ENCODE measurements at places on chromosomes 1 and 21.

DNA sequence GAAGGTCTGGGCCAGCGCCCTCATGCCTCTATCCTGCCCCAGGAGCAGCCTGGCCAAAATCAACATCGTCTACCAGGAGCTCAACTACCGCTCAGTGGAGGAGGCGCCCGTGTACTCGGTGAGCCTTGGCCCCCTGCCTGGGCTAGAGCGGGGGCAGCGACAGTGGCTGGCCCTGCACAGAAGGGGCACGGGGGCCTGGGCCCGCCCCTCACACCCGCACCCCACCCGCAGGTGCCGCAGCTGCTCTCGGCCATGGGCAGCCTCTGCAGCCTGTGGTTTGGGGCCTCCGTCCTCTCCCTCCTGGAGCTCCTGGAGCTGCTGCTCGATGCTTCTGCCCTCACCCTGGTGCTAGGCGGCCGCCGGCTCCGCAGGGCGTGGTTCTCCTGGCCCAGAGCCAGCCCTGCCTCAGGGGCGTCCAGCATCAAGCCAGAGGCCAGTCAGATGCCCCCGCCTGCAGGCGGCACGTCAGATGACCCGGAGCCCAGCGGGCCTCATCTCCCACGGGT is 10.8 kb downstream of the SCNN1D start:
- no peak for DNase-seq

DNA sequence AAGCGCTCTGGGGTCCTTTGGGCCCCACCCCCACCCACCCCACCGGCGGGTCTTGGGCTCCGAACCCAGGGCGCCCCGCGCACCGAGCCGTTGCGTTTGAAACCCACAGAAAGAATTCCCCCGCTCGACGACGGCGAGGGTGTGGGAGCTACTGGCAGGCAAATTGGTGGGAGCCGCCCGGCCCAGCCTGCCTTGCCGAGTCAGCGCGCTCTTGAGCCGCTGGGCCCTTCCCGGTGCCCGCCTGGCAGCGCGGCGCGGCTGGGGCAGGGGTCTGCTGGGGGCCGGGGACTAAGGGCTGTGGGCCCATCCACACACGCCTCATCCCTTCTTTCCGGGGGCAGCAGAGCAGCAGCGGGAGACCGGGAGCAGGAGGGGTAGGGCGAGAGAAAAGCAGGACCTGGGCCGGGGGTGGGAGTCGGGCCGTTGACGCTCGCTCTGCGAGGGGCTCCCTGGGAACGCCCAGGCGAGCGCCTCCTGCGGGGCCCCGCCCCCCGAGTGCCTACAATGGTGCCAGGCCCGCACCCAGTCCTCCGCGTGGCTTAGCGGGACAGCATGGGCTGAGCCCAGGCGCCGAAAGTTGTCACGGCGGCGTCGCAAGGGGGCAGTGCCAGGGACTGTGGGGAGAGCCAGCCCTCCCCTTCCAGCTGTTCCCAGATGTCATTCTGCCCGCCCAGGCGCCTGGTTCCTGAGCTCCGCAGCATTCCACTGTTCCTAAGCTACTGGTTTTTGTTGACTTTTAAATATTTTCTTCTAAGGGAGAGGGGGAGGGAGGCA is at the start of gene C1orf94:
Gene C1orf94 (plus strand): TSS at position 78 of the 774 bp plus-strand sequence. CDS start 883 bp downstream, outside the sequence.
- DNase-seq, result no peak

DNA sequence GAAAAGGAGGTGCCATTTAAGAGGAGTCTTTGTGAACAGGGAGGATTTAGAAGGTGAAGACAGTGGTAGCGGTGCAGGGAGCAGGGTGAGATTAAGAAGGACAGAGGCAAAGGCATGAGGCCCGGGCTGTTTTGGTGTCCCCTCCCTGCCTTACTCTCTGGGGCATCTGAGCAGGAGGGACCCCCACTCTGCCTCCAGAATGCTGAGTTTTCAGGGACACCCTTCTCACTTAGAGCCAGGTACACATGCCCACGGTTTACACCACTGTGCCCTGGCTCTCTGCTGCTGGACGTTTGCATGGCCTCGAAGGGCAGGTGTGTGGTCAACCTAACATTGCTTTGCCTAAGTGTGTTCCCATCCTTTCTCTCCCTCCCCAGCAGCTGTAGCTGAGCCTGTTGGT is 20.5 kb upstream of the PARP1 start:
- DNase-seq, result no peak

DNA sequence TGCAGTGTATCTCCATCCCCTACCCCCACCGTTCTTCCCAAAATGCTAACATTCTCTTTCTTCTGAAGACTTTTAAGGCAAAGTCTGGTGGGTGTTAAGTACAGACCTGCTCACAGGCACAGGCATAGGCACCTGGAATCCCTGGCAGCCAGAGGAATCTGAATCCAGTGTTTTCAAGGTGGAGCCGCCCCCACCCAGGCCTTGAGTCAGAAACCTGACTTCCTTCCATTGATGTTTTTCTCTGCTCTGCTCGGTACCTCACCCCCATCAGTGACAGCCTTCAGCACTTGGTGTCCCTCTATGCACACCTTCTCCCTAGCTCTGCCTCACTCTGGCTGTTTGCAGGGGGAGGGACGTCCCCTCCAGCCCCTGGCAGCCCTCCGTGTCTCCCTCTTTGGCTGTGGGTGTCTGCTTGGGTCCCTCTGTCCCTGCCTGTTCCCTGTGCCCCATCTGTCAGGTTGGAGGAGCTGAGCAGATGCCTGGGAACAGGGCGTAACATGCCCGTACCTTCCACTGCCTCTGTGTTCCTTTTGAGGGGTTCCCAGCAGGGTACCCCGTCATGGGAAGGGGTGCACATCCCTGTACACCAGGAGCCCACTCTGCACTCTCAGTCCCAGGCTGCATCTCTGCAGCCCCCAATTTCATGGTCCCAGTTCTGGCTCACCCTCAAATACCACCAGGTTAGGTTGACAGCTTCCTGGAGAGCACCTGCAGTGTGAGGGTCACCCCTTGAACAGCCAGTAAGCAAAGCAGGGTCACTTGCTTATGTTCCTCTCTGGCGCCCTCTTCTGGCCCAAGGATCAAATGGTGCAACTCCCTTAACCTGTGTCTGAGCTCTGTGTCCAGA is 6.7 kb downstream of the NCDN start:
- DNase-seq, result peak; percentile 74

GRCh38 chr21:16117851-16118590 is 388.2 kb downstream of the USP25 start:
- peak; percentile 93 for DNase-seq

GRCh38 chr1:36533897-36534296 is 51.2 kb upstream of the CSF3R start:
- DNase-seq, result no peak

DNA sequence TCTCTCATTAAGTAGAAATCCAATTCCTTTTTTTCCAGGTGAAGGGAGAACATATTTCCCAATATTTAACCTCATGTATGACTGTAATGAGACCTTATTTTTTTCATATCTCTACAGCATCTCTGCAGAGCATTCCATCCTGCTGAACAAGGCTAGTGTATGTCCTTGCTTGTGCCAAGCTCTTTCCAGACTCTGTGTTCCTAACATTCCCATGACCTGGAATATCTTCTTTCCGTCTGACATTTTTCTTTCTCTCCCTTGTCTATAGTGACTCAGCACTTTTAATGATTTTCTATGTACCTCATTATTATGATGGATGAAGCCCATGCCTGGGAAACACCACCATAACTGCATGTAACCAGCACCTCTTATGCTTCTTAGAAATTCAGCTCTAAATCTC is 278.3 kb upstream of the NRIP1 start:
- no peak for DNase-seq

DNA sequence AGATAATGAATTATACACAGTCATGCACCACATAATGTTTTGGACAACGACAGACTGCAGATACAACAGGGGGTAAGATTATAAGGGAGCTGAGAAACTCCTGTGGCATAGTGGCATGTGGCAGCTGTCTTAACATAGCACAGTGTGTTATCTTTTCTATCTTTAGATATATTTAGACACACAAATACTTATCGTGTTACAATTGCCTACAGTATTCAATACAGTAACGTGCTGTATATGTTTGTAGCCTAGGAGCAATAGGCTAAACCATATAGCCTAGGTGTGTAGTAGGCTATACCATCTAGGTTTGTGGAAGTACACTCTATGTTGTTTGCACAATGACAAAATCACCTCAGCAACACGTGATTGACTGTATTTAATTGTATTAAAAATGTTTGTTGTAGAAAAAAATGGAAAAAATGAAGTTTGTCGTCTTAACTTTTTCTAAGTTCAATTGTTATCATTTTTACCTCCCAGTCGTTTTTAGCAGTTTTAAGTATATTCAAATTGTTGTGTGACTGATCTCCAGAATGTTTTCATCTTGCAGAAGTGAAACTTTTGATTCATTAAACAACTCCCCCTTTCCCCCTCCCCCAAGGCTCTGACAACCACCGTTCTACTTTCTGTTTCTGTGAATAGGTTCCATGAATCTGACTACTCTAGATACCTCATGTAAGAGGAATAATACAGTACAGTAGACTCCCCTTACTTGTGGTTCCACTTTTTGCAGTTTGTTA is 351.0 kb upstream of the B3GALT2 start:
- no peak for DNase-seq

- DNase-seq, result no peak
These were observed 14.7 kb upstream of the MFSD2A start for GRCh38 chr1:39940253-39940652.

DNA sequence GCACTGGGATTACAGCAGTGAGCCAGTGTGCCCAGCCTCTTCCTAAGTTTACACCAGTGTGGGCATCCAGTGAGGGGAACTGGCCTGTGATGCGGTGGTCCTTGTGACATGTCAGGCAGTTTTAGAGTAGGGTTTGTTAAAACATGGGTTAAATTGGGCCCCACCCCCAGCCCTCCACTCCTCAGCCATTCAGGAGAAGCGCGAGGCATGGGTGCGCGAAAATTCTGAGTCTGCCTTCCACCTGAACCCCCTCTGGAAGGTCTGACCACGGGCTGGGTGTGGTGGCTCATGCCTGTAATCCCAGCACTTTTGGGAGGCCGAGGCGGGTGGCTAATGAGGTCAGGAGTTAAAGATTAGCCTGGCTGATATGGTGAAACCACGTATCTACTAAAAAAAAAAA is 51.7 kb downstream of the SKI start:
- no peak for DNase-seq

GRCh38 chr1:33516428-33516827 is 44.0 kb downstream of the ZSCAN20 start:
- DNase-seq, result no peak

DNA sequence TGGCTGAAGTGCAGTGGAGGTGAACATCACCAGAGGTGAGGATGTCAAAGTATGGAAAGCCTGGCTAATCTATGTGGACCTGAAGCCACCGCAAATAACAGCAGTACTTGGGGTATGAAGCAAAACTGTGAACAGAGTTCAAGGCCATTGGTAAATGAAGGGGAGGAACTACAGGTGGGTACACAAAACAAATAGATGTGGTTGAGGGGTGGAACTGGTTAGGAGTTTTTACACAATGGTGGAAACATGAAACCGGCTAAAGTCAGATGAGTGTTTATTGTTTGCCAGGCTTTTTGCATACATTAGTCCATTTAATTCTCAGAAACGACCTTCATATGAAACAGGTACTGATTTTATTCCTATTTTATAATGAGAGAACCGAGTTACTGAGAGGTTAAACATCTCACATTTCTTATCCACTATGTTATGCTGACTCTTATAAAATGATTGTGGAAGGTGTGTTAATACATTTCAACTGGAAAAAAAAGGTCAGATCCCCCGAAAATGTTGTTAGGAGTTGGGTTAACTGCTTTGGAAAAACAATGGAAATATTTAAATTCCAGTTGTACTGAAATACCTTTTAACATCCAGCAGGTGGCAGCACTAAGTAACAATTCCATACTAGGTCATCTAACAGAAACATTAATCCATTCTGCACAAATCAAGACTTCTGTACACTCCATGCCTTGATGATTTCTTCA is 44.3 kb upstream of the GTF2B start:
- peak; percentile 48 for DNase-seq

GRCh38 chr1:17640393-17640792 is 100.9 kb downstream of the ARHGEF10L start:
- DNase-seq, result peak; percentile 14

DNA sequence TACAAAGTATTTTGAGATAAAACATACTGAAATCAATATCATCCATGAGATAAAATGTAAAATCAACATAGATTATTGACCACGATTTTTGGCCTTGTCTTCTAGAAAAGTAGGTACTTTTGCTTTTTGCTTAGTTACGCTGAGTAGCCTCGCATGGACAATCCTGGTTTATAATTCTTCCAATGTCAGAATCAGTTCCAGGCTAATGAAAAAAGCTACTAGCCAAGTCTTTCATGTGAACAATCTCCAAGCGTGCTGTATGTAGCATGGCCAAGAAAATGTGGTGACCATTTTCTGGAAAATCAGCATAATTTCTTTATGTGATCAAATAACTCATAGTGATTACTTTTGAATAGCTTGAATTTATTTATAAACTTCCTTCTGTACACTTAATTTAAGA is 145.8 kb downstream of the NTMT2 start:
- no peak for DNase-seq

GRCh38 chr1:37533317-37534093 is 18.9 kb upstream of the MEAF6 start:
- DNase-seq, result no peak

GRCh38 chr1:95640746-95641145 is 406.7 kb downstream of the RWDD3 start:
- no peak for DNase-seq

DNA sequence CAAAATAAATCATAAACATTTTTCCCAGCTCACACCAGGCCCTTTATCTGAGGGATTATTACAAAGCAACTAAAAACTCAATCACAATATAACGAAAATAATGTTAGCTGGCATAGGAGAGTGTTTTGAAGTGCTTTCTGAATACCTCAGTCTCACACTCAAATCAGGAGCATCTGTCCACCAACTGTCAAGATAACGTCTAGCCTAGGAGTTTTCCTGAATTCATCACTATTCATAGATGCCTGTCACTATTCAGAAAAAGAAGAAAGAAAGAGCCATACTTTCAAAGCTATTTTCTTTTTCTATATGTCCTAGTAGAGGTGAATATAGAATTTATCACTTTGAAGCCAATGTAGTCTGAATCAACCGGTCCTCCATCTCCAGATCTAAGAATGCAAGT is 127.0 kb downstream of the AKT3 start:
- DNase-seq, result no peak

- peak; percentile 74 for DNase-seq
These were observed 111.8 kb downstream of the PLXNA2 start for GRCh38 chr1:208132287-208132882.

- DNase-seq, result no peak
These were observed 23.1 kb downstream of the VASH2 start for GRCh38 chr1:212973426-212973825.

GRCh38 chr1:241440904-241441303 is 78.7 kb downstream of the FH start:
- no peak for DNase-seq

DNA sequence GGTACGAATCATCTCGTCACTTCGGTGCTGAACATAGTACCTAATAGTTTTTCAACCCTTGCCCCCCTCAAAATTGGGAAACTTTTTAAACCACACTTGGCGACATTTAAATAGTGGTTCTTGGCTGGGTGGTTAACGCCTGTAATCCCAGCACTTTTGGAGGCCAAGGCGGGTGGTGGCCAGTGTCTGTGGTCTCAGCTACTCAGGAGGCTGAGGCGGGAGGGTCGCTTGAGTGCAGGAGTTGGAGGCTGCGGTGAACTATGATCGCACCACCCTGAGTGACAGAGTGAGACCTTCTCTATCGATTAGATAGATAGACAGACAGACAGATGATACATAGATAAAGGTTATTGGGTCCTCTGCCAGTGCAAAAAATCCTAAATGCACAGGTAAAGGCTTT is 55.5 kb upstream of the RASAL2 start:
- DNase-seq, result no peak

Measured in AG10803 (cell line).